Upper lobe of right lung (tissue), 1 donor: ENCODE measurements at places on chromosomes 7 and 10.

DNA sequence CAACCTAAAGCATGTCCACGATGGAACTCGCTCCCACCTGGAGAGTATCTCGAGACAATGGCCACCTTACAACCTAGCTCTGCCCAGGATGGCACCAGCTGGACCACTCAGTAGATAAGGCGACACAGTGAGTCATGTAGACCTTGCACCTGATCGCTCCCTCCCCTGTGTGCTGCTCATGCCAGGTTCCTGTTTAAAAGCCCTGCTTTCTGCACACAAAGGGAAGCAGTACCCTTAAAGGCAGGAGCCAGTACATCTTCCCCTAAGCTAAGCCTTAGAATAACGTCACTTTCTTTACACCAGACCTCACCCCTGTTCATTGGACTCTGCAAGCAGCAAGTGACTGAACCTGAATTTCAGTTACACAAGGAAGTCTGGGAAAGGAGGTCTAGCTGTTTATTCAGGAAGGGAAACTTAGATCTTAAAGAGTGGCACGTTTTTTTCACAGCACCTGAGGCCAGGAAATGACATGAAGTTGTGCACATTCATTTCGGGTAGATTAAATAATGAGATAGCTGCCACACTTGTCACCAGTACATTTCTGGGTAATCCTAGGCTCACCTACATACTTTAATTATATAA lies 117.9 kb downstream of the MTPAP start:
- DNase-seq: no peak

DNA sequence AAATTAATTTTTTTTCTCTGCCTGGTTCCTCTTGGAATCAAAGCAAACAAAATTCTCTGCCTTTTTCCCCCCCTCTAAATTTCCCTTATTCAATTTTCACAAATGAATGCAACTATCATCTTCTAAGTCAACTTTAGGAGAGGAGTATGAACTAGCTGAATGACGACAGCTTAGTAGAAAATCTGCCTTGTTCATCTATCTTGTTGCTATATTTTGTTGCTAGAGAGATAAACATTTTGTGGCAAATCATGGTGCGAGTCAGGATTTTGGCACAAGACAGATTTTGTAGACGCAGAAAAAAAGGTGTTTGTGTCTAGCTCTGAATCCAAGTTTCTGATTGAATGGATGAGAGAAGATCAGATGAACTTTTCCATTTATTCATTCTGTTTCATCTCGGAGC lies 81.0 kb upstream of the FZD8 start:
- DNase-seq: no peak

- no peak for DNase-seq
These were observed 11.6 kb downstream of the GOLGA7B start for GRCh38 chr10:97861097-97861750.

DNA sequence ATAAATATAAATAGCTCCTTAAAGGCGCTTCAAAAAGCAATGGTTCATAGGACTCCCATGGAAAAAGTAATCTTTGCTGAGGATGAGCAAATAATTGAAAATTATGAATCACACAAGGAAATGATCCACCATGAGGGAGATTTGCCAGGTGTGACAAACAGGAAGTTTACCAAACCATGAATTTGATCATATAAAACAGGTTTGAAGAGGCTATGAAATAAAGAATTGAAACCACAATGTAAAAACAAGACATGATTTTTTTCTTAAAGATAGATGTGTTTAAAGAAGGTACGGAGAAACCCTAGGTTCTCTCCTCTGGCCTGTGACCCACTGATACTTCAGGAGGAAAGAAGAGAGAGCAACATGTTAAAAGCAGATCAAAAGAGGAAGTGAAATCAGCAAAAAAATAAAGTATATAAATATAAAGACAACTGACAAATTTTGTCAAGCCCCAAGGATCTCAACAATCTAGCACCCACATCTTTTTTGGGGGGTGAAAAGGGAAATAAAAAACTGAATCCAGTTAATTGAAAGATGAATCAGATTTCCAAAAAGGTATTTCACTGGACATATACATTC lies 111.3 kb upstream of the ASAH2 start:
- no peak for DNase-seq

DNA sequence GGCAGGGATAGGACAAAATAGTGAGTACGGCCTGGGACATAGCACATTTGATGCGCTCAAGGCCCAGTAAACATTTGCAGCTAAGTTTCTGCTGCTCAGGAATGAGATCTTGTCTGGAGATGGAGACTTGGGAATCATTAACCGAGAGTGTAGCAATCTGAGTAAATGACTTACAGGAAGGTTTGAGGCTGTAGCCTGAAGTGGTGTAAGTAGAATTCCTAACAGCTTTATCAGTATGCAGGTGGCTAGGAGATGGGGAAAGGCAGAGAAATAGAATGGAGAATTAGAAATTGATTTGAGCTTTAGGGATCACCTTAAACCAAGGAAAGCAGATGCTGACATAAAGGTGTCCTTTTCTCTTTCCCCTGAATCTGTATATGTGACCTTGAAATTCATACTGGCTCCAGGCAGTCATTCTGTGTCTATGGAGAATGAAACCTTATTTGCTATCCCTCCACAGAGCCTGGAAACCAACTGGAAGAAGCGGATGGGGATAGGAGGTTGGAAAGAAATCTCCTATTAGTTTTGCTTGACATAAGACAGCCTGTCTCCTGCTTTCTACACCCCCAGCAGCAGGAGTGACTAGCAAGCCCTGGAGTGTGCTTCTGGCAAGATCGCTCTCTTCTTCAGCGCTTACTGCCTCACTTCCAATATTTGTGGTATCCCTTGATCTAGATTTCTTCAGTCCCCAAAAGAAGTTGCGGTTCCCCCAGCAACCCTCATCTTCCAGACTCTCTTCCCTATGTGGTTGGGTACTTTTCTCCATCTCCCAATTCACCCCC lies 6.4 kb upstream of the PON2 start:
- DNase-seq: no peak

- DNase-seq: no peak
These were observed 201.0 kb upstream of the PRPS1L1 start for GRCh38 chr7:18228686-18229085.

DNA sequence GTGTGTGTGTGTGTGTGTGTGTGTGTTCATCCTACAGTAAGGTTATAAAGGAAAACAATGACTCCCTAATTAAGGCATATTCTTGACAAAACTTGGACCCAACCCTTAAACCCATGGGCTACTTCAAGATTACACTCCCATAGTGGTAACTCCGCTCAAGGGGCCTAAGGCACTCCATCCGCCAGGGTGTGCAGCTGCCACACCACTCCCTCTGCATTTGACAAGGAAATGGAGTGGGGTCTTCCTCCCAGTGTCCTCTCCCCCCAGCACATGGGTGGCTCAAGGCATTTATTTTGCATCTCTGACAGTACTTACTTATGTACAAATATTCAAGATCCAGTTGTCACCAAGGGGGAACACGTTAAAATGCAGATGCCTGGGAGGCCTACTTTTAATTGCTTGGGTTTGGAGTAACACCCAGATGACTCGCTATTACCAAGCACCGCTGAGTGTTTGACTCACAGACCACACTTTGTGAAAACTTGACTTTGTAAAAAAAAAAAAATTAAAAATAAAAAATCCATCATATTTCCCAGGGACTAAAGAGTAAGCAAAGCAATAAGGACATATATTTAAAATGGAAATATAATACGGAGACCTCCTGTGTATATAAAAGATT lies 53.0 kb upstream of the AGR3 start:
- DNase-seq: no peak

- DNase-seq: no peak
These were observed 292.9 kb downstream of the FZD1 start for GRCh38 chr7:91556956-91557650.

DNA sequence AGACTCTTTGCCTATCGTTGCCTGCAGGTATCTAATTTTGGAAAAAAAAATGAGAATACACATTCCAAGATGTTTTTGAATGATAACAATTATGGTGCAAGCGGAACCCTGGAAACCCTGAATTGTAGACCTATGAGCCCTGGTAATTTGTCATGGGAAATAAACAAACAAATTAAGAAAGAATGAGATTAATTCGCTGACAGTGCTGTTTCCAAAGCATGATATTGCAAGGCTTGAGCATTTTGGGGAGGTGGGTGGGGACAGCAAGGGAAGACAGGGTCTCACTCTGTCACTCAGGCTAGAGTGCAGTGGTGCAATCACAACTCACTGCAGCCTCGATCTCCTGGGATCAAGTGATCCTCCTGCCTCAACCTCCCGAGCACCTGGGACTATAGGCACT lies 900.3 kb downstream of the IPMK start:
- DNase-seq: no peak

DNA sequence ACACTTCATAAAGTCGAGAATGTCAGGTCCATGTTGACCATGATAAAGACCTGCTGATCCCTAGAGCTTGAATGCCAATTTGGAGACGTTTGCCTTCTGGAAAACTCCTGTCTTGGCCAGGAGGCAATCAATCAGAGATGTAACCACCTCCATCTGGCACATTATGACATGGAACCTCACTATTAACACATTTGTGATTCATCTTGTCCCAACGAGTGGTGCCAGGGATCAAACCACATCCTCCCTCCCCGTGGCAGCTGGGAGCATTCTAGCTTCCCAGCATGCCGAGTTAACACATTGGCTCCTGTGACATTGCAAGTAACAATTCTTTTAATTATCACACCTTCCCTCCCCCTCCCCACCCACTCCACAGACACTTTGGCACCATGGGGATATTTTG lies 84.0 kb upstream of the PPP1R17 start:
- no peak for DNase-seq
